Left colon (tissue), 2 donors: ENCODE measurements at places on chromosomes 7 and 10. TPM values are rescaled to one million over a fixed set of nuclear protein-coding genes. Genes with fewer than 3 reads are reported as not detected.

GRCh38 chr10:33293531-33294170 lies 40.8 kb downstream of the NRP1 start:
- no peak for DNase-seq

DNA sequence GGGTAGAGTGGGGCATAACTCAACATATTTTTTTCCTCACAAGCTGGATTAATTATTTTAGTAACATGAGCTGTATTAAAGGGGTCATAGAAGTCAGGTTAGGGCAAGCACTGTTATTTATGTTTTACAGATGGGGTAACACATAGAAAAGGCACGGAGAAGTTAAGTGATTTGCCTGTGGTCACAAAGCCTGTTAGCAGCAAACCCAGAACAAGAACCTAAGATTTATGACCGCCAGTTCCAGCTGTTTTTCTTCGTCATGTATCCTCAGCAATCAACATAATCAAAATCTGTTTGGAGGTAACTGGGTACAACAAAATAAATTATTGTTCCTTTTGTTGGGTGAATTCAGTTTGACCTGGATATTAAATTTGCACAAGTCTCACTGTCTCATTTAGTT lies 57.2 kb upstream of the BET1 start:
- no peak for DNase-seq

Gene CNTNAP2
- 4.0 TPM for total RNA-seq

GRCh38 chr10:122461729-122462532 lies 578 bp downstream of the HTRA1 start:
- no peak for DNase-seq

DNA sequence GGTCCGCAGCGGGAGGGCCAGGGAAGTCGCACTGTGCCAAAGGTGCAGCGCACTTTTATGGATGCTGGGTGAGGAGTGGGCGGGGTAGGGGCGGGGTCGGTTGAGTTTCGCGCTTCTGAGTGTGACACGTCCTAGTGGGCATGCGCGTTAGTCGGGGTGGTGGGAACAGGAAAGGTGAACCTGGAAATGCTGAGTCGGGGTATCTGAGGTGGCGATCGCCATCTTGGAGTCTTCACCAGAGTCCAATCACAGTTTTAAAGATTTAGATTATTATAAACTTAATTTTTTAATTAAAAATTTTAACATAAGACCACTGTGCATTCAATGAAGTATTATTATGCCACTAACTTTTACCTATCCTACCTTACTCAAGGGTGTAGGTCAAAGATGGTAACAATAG lies 45.7 kb downstream of the ZNF138 start:
- DNase-seq: no peak

Gene ZNF316
- total RNA-seq: 19.0 TPM

GRCh38 chr10:129901389-129902006 lies 62.6 kb downstream of the EBF3 start:
- DNase-seq: no peak

DNA sequence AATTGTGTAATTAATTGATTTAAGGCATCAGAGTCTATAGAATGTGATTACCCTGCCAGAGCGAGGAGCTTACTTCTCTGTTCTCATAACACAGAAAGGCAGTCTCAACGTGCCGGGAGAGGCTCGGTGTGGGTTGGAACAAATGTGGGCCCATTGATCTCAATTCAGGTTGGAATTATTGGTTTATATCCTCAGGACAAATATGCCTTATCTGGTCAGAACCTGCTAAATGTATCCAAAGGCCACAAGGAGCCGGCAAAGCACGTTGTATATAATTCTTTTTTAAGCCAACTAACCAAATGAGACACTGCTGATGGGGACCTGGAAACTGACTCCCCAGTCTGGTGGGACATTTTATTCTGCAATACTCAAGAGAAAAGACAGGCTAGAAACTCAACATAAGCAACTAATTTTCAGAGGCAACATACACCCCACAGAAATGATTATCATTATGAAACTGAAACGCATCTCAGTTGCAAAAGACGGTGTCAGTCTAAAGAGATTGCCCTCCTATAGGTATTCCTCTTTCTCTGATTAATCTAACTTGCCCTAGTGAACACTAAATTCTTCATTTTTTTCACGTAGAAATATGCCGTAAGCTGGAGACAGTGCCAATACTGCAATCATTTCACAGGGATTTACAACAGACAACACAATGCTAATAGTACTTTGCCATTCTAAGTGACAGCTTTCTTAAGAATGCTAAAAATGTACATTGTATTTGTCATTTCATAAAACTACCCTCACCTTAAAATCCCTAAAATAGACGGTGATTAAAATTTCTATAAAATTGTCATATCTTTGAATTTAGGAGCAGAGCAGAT lies 9.4 kb downstream of the EBF3 start:
- DNase-seq: no peak

GRCh38 chr7:2537981-2538851 lies 17.1 kb downstream of the BRAT1 start:
- no peak for DNase-seq

Gene SAMD9L
- total RNA-seq: 9.9 TPM
